ENCODE measurements at places on chromosomes 3 and 15. TPM values are rescaled to one million over a fixed set of nuclear protein-coding genes. Genes with fewer than 3 reads are reported as not detected.

PLD1 gene
- total RNA-seq = 0.61 TPM

CCNB2 gene
- total RNA-seq = 13.1 TPM

ANKRD63 gene
- total RNA-seq = not detected

THRB gene
- 0.56 TPM for total RNA-seq

PCSK6 gene
- 3.8 TPM for total RNA-seq

MST1 gene
- 23.4 TPM for total RNA-seq

GRCh38 chr15:75454471-75455378, 3.2 kb upstream of the SIN3A start:
- H3K36me3 ChIP-seq = no peaks in the 10 kb centered on the region
- H3K27ac ChIP-seq = peak overlapping the region; percentile 48
- peak overlapping the region; percentile 86 for H3K4me3 ChIP-seq

- no peak overlapping the region for H3K27ac ChIP-seq
- H3K27me3 ChIP-seq = no peaks in the 10 kb centered on the region
- no peak for DNase-seq
- peaks cover under 1% of the 10 kb centered on the region for H3K4me1 ChIP-seq
- no peaks in the 10 kb centered on the region for H3K36me3 ChIP-seq
- no peak overlapping the region for H3K4me3 ChIP-seq
Measured at GRCh38 chr3:172216267-172216666, 176.9 kb downstream of the FNDC3B start.

GRCh38 chr15:67224889-67225288, 29.6 kb downstream of the AAGAB start:
- no peak overlapping the region for H3K27ac ChIP-seq
- no peaks in the 10 kb centered on the region for H3K4me1 ChIP-seq
- no peak for DNase-seq

- H3K27ac ChIP-seq = no peak overlapping the region
- H3K4me1 ChIP-seq = peaks cover 10% of the 10 kb centered on the region
- DNase-seq = no peak
- H3K27me3 ChIP-seq = no peaks in the 10 kb centered on the region
- no peaks in the 10 kb centered on the region for H3K36me3 ChIP-seq
Measured at GRCh38 chr3:57147071-57147470, 18.1 kb downstream of the IL17RD start.

- no peak overlapping the region for H3K4me3 ChIP-seq
- no peaks in the 10 kb centered on the region for H3K4me1 ChIP-seq
- no peaks in the 10 kb centered on the region for H3K36me3 ChIP-seq
- no peaks in the 10 kb centered on the region for H3K27me3 ChIP-seq
- DNase-seq = no peak
- no peak overlapping the region for H3K27ac ChIP-seq
Measured at GRCh38 chr3:171427771-171428320, 32.4 kb downstream of the TNIK start.

GRCh38 chr15:52021892-52022540, 3.0 kb downstream of the MAPK6 start:
- H3K4me1 ChIP-seq = peaks cover 5% of the 10 kb centered on the region
- H3K4me3 ChIP-seq = peak overlapping the region; percentile 14
- H3K36me3 ChIP-seq = peaks cover 4% of the 10 kb centered on the region
- DNase-seq = no peak
- peaks cover 15% of the 10 kb centered on the region for H3K27me3 ChIP-seq
- H3K27ac ChIP-seq = no peak overlapping the region

- no peaks in the 10 kb centered on the region for H3K36me3 ChIP-seq
- no peak overlapping the region for H3K27ac ChIP-seq
- H3K4me3 ChIP-seq = no peak overlapping the region
- H3K4me1 ChIP-seq = no peaks in the 10 kb centered on the region
- DNase-seq = no peak
- no peaks in the 10 kb centered on the region for H3K27me3 ChIP-seq
Measured at GRCh38 chr3:6680119-6680806, 180.7 kb upstream of the GRM7 start.

GRCh38 chr3:37140899-37141541, 33.4 kb downstream of the LRRFIP2 start:
- no peak overlapping the region for H3K27ac ChIP-seq
- no peaks in the 10 kb centered on the region for H3K4me1 ChIP-seq
- no peak for DNase-seq
- no peak overlapping the region for H3K4me3 ChIP-seq
- peaks cover 1% of the 10 kb centered on the region for H3K27me3 ChIP-seq

- H3K27ac ChIP-seq = no peak overlapping the region
- no peaks in the 10 kb centered on the region for H3K36me3 ChIP-seq
- H3K4me3 ChIP-seq = no peak overlapping the region
- no peak for DNase-seq
- peaks cover 1% of the 10 kb centered on the region for H3K27me3 ChIP-seq
- H3K4me1 ChIP-seq = no peaks in the 10 kb centered on the region
Measured at GRCh38 chr15:67050062-67050461, 15.3 kb upstream of the SMAD3 start.

DNA sequence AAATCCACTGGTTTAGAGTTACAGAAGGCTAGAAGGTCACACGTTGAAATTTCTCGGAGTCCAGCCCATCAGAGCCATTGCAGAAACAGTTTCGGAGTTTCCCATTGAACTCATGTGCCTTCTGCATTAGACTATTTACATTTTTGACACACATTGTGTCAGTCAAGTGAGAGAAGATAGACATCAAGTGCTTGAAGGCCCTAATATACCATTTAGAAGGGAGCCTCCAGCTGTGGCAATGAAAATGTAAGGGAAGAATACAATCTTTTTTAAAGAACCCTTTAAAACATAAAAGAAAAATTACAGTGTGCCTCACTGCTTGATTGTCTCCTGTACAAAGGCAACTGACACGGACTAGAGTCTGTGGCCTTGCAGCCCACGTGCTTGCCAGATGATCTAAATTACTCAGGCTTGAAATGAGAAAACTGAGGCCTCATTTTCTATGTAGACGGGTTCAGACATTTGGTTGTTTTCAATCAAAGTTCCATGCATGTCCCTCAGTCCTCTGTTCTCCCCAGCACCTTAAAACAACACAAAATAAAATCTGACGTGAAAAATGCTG, 650.5 kb downstream of the ROBO2 start:
- peaks cover 2% of the 10 kb centered on the region for H3K27me3 ChIP-seq
- peaks cover 2% of the 10 kb centered on the region for H3K36me3 ChIP-seq
- no peak for DNase-seq
- peaks cover 22% of the 10 kb centered on the region for H3K4me1 ChIP-seq
- no peak overlapping the region for H3K27ac ChIP-seq
